ENCODE measurements at places on chromosomes 3 and 15.

- no peak for DNase-seq
These were observed 81.3 kb downstream of the APBA2 start for GRCh38 chr15:28967066-28967465.

DNA sequence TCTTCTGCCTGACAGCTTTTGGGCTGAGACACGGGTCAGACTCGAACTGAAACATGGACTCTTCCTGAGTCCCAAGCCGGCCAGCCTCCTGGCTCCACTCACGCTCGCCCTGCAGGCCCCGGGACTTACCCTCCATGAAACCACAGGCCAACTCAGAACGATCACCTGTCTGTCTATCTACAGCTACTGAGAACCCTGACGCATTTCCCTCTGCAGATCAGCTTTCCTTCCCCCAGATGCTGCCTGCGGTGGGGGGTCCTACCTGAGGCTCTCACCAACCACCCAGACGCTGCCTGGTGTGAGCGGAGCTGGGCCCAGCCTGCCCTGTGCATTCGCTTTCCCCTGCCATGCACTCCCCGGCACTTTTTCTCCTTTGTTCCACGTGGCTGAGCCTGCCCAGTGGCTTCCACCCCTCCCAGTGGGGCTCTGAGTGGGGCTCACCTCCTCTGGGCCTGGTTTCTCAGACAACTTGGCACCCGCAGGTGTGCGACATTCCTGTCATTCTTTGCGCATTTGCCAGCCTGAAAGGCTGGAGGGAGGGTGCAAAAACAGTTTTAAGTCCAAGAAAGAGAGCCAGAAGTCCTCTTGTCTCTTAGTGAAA, 60.2 kb downstream of the PLXNA1 start:
- peak; percentile 75 for DNase-seq

DNA sequence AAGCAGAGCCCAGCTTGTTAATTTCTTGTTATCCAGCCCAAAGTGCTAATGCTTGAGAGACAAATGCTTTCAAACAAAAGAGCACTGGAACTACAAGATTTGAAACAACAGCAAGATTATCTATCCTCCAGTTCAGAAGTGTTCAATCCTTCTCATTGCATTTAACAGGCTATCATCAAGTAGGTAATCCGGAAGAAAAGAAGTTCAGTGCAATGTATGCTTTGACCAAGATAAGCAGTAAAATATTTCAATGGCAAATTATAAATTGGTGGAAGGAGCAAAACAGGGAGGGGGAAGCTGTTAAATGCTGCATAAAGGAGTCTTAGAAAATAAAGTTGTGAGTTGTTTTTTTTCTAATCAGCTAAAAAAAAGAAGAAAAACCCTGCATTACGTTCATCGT, 8.8 kb downstream of the LRIG1 start:
- no peak for DNase-seq

GRCh38 chr3:40465456-40465855, 8.3 kb downstream of the RPL14 start:
- no peak for DNase-seq

DNA sequence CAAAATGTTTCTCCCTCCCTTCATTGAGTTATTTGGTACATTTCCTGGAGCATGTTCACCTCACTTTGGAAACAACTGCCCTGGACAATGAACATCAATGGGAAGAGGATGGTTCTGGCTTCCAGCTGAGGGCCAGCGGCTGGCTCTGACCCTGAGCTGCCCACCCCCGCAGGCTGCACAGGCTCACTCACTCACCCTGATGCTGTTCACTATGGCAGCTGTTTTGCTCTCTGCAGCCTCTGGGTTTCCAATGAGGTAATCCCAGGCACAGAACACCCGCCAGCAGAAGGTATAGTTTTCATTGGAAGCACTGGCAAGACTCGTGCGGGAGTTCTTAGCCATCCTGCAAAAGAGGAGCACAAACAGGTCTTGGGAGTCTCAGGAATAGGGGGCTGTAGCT, 17.8 kb downstream of the TMC3 start:
- no peak for DNase-seq

GRCh38 chr3:50554553-50554952, 13.0 kb downstream of the C3orf18 start:
- no peak for DNase-seq

DNA sequence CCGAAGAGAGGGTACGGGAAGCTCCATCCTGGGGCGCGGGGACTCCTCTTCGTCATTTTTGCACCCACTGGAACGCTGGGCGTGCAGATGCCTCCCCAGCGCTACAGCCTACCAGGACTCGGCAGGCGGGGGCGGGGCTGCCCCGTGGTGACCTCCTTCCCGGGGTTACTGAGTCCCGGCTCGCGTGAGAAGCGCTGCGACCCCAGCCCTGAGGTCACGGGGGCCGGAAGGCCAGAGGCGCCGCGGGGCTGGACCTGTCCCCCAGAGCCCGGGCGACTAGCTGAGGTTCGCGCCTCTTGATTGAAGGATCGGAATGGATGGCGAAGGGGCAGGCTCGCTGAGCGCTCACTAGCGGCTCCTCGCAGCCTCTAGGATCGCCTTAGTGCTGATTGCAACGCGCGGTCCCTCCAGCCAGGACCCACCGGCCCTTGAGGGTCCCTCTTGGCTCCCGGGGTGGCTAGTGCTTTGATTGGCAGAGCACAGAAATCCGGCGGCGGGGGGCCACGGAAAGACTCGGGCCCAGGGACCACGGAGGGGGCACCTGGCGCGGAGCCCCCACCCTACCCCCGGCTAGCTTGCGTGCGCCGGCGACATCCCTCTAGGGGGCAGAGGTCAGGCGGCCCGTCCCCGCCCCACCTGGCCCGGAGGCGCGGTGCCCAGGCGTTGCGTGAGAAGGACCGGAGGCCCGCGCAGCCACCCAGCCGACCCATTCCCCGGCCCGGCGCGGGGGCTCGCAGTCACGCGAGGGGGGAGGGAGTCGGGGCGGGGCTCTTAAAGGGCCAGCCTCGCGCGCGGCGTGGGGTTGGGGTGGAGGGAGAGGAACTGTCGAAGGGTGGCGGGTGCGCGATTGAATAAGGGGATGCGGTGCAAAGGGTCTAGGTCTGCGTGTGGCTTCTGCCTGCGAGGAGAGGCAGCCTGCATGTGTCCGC, 781 bp upstream of the CYP1A1 start:
- DNase-seq, result peak; percentile 92

DNA sequence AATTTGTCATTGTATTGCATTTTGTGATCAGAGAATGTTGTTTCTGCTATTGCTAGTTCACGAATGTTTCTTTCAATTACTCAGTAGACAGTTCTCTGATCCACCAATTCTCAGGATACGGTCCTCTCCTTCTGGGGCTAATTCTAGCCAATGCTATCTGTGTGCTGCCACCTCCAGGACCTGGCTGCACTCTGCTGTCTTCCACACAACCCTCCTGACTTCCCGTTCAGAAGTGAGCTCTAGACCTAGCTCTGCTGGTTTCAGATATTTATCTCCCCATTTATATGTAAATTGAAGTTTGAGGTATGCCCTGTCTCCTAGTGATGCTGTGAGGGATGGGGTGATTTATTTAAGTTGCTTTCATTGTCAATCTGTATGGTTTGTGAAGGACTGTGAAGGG, 21.7 kb upstream of the UBL7 start:
- DNase-seq, result no peak

- no peak for DNase-seq
These were observed 3.9 kb downstream of the GRM2 start for GRCh38 chr3:51710631-51711351.

GRCh38 chr15:56805466-56806147, 72.3 kb upstream of the ZNF280D start:
- DNase-seq, result no peak

GRCh38 chr3:59426821-59427565, 377.2 kb upstream of the CFAP20DC start:
- DNase-seq, result no peak

- no peak for DNase-seq
These were observed 6.0 kb upstream of the B3GNT5 start for GRCh38 chr3:183247011-183247589.

- no peak for DNase-seq
These were observed 21.4 kb upstream of the ZBTB47 start for GRCh38 chr3:42632146-42632545.

GRCh38 chr3:114685161-114685560, 391.3 kb downstream of the TIGIT start:
- DNase-seq, result no peak

DNA sequence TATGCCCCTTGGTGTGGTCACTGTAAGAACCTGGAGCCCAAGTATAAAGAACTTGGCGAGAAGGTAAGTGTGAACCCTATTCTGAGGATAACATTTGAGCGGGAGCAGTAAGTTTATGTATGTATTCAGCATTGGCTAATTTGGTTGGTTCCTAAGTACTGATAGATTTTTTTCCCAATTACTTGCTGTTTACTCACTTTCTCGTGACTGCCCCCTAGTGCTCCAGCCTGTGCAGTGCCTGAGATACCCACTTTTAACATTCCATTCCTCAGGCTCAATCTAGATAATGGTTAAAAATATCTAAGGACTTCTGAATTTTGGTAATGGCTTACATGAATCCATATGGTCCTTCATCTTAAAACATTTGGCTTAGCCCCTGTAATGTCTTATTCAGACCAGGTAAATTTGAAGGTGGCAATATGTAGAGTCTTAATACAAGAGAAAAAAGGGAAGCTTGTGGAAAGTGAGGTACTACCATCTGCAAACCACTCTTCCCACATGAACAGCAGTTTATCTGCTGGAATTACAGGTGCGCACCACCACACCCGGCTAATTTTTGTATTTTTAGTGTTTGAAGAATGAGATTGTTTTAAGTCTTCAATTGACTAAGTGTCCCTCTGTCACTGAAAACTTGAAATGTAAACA, 7.1 kb downstream of the ELL3 start:
- DNase-seq, result no peak

DNA sequence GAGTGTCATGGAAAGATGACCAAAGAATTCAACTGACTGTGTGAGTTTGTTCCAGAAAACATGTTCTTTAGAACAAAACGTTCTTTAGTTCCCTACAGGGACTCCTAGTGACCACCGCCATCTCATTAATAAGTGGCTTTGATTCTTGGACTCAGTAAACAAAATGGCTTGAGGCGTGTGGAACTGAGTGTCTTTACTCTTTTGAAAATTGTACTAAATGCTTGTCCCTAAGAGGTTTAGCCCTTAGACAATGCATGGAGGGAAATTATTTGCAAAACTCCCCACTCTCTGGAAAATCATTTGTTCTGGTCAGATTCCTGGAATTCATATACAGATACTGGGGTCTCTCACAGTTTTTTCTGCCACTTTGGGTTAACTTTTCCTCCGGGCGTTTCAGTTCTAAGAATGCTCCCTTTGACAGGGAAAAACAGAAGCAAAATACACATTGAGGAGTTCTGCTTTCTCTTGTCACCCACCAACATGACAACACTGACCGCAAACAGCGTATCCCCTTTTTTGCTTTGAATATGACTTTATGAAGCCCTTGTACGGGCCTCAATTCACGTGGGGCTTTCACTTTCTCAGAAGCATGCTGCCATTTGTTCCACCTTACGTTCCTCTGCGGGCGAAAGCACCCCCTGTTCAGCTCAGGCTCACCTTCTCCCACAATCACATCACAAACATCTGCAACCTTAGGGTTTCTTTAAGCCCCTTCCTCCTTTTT, 15.3 kb upstream of the NRROS start:
- DNase-seq, result no peak

DNA sequence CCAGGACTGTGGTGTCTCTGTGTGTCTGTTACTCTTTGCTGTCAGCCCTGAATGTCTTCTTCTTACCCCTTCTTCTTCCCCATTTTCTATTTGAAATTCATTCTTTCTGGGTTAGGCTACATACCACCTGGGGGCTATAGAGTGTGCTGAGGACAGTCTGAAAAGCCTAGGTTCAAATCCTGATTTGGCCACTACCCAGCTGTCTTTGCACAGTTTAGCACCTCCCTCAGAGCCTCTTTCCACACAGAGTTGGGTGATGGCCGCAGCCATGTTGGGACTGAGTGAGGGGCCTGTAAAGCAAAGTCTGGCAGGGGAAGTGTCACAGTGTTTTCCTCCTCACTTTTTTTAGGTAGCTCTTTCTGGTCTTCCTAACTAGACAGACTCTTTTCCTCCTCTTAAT, 113.7 kb downstream of the CHCHD6 start:
- DNase-seq, result no peak

DNA sequence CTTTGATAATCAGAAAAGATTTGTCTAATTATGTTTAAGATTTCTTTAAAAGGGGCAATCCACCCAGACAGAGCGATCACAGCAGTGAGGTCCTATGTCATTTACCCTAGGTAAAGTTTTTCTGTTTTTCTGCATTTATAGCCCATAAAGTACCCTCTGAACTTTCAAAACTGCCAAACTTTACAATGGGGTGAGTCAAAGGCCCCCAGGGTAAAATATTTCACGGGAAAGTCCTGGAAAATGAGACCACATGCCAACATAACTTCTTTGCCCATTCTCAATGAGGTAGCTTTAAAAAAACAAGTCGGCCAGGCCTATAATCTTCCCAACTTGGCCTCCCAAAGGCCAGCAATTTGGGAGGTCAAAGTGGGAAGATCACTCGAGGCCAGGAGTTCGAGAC, 53.0 kb downstream of the SUCLG2 start:
- no peak for DNase-seq

GRCh38 chr3:55909373-55909772, 422.3 kb upstream of the WNT5A start:
- no peak for DNase-seq

GRCh38 chr3:144039661-144040060, 68.0 kb downstream of the DIPK2A start:
- no peak for DNase-seq

DNA sequence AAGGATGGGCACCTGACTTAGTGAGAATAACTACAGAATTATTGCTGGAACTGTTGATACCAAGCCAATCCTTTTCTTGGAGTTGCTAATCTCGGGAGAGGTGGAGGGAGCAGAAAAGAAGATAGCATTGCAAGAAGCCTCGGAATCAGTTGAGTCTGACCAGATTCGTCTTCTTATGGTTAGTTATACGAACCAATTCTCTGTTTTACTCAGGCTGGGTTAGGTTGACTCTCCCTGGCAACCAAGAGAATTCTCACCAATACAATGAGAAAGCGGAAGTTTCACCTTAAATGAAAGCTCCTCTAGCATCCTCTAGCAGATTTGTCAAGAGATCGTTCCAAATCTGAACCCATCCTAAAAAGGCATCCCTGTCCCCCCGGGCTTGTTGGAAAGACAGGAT, 43.5 kb upstream of the UBE2E1 start:
- no peak for DNase-seq

- DNase-seq, result no peak
These were observed 155.6 kb upstream of the ARRDC4 start for GRCh38 chr15:97804950-97805349.

DNA sequence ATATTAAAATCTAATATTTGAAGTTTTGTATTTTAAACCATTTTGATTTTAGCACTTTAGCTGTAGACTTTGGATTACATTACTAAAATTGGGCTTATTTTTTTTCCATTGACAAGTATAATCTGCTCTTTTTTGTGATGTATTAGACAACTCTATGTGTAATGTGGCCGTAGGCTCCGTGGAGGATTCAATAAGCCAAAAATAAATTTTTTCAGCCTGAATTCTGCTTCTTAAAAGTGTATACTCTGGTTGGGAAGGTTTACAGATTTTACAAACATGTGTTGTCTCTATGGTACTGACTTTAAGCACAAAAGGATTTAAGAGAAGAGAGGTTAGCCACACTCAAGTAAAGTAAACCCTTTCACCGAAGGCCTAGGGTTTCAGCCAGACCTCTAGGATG, 110.8 kb downstream of the PLCL2 start:
- no peak for DNase-seq
